ENCODE measurements at places on chromosomes 4 and X.
A peak's percentile ranks its signal among the peaks of the same experiment; 100 is the strongest.

- DNase-seq: no peak
Measured at GRCh38 chr4:80134936-80135701, 62.1 kb upstream of the ANTXR2 start.

DNA sequence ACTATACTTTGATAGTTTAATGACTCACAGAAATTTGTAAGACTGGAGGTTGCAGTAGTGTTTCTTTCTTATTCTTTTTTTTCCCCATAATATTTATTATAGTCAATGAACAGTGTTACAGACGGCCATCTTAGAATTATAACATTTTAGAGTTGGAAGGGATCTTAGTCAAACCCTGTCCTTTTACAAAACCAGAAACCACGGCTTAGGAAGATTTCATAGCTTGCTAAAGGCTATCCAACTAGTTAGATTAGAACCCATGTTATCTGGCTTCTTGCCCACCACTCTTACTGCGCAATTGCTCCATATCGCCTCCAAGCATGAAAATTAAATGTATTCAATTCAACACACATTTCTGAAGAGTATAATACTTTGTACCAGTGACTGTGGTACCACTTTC, 1.1 kb downstream of the XIAP start:
- no peak for DNase-seq

DNA sequence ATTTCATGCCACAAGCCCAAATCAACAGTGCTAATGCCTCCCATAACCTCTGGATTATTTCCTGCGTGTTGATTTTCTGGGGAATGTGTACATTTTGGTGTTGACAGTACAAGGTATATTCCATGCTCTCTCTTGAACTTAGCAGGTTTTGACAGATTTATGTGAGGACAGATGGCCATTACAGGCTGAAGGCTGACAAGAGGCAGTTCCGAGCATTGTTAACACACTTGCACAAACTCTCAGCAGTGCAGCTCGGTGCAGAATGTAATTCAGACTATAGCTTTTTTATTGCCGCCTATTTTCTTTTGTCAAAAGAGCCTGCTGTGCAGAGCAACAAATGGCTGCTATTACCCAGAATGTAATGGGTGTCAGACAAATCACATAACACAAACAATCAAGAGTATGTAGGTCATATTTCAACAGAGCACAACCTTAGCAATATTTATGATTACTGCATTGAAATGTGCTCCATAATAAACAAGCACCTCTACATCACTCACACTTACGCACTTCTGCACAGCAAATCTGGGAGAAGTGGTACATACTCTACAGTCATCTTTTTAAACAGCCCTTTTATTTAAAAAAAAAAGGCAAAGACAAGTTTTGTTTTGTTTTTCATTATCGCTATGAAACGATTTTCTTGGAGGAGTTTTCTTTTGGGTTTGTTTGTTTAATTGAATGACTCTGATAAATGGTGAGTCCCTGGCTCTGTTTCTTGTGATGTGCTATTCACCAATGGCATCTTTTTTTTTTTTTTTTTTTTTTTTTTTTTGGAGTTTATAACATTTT, 71.6 kb downstream of the PPARGC1A start:
- no peak for DNase-seq

GRCh38 chrX:43238461-43238945, 417.6 kb upstream of the MAOA start:
- DNase-seq: no peak

- no peak for DNase-seq
Measured at GRCh38 chr4:44025376-44026020, 423.1 kb downstream of the KCTD8 start.

DNA sequence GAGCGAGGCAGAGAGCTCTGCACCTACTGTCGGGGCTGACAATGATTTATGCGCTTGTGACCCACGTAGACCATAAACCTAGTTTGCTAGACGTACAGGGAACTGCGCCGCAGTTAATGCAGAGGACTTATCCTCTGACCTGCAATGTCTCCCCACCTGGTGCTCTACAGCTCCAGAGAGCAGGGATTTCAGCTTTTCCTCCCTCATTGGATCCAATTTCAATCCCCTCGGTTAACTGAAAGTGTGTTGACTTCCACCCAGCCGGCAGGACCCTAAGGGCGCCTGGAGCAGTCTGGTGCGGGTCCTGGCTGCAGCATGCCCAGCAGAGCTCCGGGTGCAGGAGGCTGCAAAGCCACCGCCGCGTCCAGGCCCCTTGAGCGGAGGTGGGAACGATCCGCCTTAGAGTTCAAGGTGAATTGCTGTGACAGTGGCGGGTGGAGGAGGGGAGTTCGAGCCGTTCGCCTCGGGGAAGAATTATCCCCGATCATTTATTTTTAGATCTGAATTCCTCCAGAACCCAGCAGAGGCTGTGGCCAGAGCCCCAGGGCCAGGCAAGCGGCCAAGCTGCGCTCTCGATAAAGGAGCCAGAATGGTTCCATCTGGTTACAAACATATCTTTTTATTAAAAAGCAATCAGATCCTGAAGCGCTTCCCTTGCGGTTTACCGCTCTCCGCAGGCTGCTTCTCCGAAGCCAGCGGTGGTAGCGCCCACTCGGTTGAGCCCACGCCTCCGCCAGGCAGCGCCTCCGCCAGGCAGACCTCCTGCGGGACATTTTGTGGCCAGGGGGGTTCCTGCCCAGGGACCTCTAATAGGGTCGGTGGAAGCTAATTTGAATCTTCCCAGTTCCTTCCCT, 66.0 kb downstream of the FBXO8 start:
- peak; percentile 61 for DNase-seq

DNA sequence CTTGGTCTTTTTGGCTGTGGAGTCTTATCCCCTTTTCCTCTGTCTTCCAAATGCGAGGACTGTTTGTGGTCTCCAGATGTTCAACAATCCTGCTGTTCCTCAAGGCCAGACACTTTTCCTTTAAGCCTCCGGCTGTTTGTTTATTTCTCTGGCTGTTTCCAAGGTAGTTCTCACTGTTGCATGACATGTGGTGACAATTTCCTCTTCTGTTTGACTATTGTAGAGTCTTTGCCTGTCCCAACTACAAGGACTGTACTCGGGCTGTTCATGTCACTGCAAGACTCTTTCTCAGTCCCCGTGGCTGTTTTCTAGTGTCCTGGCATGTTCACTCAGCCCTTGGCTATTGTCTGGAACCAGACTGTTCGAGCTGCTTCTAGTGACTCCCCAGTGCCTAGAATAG, 50.6 kb downstream of the ZNF157 start:
- no peak for DNase-seq

GRCh38 chrX:20063716-20064351, 52.9 kb downstream of the MAP7D2 start:
- no peak for DNase-seq

DNA sequence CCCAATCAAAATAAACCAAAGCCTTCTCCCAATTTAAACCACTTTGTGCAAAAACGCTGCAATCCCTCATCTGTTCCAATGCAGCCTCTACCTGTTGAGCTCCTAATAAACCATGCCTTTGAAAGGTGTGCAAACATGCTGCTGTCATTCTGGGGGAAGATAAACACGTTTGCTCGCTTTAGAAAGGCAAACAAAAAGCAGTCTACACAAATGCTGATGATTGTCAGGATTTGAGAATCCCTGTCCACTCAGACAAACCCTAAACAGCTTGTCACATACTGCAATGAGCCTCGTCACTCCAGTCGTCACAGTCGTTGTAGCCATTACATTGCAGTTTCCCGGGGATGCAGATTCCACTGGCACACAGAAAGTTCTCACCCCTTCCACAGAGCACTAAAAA, 145.2 kb downstream of the CORIN start:
- no peak for DNase-seq

DNA sequence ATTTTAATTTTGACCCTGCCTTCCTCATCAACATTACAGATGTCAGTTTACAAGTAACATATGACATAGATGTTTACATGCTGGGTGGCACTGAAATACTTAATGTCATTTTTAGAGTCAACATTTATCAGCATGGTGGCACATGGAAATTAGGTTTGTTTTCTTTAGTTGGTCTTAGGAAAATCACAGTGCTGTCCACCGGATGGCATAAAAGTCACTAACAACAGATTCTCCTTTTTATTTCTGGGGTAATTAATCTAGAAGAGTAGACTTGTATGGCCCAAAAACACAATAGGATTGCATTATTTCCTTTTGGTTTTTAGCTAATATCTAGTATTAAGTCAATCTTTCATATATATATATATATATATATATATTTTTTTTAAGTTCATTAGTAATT, 88.6 kb upstream of the HHIP start:
- DNase-seq: no peak

GRCh38 chrX:9864011-9864410, 77.8 kb downstream of the SHROOM2 start:
- DNase-seq: no peak

GRCh38 chr4:55358246-55358645, 12.2 kb downstream of the SRD5A3 start:
- no peak for DNase-seq
